Esophagus squamous epithelium (tissue), 5 donors: ENCODE measurements at places on chromosomes 3 and 15.

DNA sequence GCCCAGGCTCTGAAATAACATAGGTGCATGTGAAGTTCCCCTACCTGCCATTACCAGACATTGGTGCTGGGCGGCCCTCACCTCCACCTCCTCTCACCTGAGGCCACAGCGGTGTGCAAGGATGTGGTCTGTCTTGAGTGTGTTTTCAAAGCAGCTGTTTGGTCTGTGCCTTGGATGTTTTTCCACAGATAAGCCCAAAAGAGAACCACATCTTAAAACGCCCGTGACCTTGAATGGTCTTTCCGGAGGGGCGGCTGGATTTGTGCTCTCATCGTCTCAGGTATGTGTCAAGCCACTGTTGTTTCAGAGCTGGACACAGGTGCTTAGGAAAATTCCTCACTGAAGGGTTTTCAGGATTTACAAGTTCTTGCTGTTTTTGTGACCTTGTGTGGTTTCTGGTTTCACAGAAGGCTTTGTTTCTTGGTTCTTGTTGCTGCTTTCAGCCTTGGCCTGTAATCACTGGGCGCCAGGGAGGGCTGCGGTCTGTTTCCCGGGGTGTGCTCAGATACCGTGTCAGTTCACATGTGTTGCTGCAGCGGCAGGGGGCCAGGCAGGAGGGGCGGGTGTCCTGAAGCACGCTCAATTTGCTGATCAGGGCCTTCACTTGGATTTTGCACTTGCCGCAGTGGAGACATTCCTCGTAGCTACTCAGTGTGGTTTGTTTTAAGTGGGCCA is 128.4 kb downstream of the IGF1R start:
- DNase-seq, result no peak

GRCh38 chr3:38548154-38548931 is 52.2 kb downstream of the EXOG start:
- DNase-seq, result no peak

DNA sequence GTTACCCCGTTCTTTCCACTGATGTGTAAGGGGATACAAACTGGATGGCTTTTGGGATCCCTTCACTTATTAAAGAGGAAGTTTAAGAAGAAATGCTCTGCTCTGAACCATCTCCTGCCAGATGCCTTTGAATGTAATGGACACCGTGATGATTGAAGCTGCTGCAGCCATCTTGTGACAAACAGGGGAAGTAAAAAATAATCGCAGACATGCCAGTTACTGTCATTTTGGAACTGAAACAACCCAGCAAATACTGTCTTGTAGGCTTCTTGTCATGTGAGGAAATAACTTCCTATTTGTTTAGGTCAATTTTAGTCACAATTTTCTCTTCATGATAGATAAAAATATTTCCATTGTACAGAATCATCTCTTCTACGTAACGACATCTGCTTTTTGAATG is 224.0 kb downstream of the CHL1 start:
- DNase-seq, result no peak

DNA sequence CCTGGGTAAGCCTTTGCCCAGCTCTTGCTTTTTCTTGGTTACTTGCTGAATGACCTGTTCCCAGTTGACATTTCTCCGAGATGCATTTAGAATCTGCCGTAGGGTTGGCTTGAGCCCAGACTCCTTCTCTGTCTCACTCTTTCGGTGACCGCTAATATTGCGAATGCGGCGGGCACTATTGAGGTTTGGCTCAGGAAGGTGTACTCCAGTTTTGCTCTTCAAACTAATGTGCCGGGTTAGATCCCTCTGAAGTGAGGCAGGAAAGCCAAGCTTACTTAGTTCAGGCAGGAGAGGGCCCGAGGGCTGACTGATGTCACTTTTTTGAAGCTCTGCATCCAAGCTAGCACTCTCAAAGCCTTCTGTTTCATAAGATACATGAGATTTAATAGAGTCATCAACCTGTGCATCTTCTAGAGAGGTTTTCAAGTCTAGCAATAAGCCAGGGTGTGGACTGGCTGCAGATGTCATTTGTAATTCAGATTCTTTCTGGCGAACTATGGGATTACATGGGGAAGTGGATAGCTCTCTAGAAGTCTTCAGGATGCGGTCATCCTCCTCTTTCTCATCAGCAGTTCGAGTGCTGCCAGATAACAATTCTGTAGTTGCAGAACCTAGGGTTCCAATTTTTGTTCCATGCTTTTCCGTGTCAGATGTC is 41.0 kb downstream of the ZNF106 start:
- no peak for DNase-seq

GRCh38 chr15:27512281-27513001 is 541.5 kb downstream of the GABRG3 start:
- no peak for DNase-seq

- no peak for DNase-seq
Measured at GRCh38 chr3:194472290-194472920, 14.4 kb downstream of the ATP13A3 start.

DNA sequence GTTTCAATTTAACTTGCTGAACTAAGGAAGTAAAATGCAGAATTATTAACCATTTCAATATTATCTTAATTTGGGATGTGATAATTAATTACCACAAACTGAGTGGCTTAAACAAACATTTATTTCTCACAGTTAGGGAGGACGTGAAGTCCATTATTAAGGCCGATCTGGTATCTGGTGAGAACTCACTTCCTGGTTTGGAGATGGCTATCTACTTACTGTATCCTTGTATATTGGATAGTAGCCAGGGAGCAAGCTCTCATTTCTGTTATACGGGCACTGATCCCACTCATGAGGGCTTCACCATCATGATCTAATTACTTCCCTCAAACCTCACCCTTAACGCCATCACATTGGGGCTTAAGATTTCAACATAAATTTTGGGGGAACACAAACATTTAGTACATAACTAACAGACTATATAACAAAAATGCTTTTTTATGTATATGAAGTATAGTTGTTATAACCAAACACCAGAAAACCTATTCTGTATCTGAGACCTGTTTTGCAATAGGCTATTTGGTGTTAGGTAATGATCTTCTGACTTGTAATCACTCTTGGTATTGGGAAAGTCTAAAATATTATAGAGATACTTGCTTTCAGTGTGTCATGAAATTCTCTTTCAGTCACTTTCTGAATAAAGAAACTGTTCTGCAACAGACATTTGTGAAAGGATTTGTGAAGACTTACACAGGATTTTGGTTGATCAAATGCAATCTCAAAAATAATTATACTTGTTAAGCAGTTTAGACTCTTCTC is 4.7 kb upstream of the KPNA4 start:
- DNase-seq, result no peak

- DNase-seq, result no peak
Measured at GRCh38 chr3:125154800-125155269, 57.7 kb downstream of the SLC12A8 start.

GRCh38 chr3:64888840-64889392 is 201.1 kb upstream of the ADAMTS9 start:
- no peak for DNase-seq

DNA sequence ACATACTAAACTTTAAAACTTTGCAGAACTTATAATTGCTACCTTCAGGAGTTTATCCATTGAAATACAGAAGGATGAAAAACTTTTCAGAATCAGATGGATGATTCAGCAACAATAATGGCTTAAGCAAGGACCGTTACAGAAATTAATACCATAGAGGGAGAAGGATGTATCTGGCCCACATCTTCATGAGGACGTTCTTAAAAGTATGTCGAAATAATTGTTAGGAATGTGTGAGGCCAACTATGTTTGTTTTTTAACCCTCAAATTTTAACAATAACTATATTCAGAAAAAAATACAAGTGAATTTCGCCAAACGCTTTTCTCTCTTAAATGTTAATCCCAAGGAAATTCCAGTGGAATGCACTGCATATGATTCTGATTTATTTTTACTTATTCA is 105.2 kb upstream of the EPHA3 start:
- no peak for DNase-seq

DNA sequence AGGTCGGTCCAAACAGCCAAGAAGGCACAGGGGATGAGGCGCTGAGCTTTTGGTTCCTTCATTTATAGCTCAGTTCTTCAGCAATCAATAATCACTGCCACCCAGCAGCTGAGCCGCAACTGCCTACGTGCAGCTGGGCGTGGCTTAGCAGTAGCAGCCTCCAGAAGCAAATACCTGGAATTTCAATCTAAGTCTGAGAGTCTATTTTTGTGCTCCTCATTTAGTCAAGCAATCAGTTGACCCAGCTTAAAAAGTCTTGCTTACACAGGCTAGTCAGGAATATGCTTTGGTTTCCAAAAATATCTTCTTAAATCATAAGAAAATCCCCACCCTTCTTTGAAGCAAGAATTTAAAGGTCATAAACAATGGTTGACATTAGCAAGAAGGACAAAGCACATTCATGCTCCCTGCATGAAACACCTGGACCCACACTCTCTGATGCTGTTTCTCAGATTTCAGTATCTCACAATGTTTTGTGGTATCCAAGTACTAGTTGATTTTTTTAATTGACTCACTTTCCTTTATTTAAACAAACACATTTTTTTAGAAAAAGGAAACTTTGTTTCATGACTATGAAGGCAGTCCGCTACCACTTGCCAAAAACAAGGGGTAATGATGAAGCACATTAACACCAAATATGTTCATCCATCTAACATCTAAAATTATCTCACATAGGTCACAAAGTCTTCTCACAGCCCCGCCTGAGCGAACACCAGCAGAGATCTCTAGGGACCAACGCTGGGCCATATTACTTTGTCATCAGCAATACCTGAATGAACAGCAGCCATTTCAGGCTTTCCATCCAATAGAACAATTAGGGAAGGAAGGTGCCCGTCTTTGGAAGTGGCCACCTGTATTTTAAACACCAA is 106.1 kb downstream of the OXNAD1 start:
- DNase-seq, result no peak

DNA sequence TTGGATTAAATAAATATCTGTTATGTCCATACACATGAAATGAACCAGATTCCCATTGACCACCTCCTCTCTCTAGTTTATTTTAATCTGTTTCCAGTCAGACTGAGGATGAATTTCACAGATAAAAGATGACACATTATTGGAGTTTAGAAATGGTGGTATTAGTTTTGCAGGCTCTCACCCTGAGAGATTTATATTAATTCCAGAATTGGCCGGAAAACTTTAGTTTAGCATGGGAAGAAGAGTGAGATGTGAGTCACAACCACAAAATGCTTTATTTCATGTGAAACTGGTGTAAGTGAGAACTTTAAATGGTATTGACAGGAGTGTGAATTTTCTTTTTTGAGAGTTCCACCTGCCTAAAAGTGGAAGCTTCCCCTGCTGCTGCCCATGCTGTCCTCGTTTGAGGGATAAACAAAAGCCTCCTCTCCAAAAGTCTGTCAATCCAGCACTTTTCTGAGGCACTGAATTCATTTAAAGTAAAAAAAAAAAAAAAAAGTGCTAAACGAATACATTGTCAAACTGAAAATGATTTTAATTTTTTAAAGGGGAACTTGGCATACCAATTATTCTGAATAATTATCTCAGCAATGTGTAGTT is 65.1 kb upstream of the EPHA3 start:
- no peak for DNase-seq

DNA sequence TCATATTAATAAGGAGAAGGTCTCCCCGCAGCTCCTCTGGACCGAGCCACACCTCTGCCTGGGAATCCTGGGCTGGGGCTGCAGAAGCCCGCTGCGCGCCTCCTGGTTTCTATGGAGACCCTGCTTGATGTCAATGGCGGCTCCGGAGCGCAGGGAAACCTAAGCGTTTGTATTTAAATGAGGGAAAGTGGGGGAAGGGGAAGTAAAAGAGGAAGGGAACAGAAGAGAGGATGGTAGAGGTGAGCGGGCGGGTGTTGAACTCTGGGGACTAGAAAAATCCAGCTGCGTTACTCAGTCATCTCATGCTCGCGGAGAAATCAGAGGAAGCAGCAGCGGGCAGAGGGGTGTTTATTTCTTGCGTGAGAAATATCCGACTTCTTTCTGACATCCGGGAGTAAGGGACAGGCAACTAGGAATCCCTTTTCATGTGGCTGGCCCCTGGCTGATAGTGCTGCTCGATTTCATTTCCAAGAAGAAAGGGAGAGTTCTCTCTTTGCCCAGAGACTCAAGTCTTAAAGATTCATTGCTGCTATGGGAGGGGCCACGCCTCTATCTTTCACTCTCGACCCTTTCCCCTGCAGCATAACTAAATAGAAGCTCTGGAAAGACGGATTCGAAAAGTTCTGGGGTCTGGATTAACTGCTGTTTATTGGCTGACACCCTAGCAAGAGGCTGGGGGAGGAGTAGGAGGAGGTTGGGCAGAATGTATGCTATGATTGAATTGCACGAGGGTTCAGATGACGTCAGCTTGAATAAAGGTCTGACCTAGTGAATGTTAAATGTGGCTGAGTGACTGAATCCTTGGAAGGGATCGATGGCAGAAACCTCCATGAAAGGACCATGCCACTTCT is 110.5 kb upstream of the GAP43 start:
- DNase-seq, result no peak

- DNase-seq, result no peak
Measured at GRCh38 chr15:89150762-89151664, 62.8 kb downstream of the ABHD2 start.

DNA sequence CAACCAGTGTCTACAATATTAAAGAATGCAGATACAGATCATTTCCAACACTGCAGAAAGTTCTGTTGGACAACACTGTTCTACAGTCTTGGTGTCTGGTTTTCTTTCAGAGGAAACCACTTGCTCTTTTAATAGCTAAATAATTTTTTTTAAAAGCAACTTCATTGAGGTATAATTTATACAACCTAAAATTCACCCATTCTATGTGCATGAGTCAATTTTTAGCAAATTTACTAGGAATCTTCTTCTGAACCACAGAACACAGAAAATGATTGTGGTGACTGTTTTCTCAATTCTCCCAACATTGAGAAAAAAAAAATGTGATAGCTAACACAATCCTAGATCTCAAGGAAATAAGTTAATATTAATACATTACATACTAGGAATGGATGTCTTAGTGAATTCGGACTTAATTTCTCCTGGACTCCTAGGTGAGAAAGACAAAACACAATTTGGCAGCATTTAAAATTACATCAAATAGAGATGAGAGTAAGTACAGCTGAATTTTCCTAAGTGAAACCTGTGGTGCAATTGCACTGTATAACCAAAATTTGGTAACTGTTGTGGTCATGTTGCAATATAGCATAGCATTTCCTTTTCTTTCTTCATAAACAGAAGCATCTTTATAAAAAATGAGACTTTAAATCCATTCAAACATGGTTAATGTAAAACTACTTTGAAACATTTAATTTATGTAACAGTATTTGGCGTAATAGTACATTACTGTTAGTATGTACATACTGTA is 15.3 kb upstream of the PLCL2 start:
- DNase-seq, result no peak

GRCh38 chr3:17023006-17023664 is 138.4 kb downstream of the PLCL2 start:
- DNase-seq, result no peak

GRCh38 chr3:121974601-121975111 is 47.4 kb downstream of the ILDR1 start:
- no peak for DNase-seq
